ENCODE measurements at places on chromosomes 6 and 20.

DNA sequence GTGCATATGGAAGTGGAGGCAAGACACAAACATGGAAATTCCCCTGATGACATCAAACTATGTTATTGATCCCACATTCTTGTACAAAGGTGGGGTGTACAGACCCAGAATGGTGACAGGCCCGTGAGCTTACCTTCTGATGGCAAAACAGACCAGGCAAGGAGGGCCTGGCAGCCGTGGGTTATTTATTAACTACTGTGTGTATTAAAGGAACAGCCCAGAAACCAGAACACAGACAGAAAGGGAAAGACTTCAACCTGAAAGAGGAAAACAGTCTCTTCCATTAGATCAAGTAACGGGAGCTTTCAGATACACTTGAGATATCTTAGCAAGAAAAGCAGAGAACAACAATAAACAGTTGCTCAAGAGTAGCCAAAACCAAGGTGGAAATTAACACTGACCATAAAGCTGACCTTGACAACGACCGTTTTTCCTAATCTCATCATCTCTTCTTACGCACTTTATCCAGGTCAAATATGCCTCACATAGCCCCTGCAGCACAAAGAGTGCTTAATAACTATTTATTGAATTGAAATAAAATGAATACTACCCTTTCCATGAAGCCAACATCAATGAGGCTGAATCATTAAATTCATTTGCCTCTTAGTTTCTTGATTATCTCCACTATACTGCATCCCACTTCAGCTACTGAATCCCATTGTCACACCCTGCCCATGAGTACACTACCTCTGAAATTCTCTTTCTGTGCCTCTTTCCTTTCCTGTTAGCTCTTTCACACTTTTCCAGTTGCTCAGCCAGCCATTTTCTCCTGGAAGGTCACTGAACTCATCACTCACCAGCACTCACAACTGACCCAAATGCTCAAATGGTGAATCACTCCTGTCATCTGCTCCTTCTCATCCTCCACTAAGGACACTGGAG lies 67.4 kb downstream of the MOXD1 start:
- DNase-seq: no peak

- no peak for DNase-seq
These were observed 65.8 kb downstream of the SYTL3 start for GRCh38 chr6:158715330-158716311.

- DNase-seq: peak; percentile 31
These were observed 71.0 kb upstream of the SAMD3 start for GRCh38 chr6:130293800-130294199.

- DNase-seq: no peak
These were observed 280.6 kb downstream of the SLC35F1 start for GRCh38 chr6:118187568-118188164.

GRCh38 chr6:30035784-30036183 lies 25.3 kb upstream of the POLR1H start:
- DNase-seq: no peak

GRCh38 chr6:166284640-166285039 lies 23.6 kb downstream of the PRR18 start:
- no peak for DNase-seq

DNA sequence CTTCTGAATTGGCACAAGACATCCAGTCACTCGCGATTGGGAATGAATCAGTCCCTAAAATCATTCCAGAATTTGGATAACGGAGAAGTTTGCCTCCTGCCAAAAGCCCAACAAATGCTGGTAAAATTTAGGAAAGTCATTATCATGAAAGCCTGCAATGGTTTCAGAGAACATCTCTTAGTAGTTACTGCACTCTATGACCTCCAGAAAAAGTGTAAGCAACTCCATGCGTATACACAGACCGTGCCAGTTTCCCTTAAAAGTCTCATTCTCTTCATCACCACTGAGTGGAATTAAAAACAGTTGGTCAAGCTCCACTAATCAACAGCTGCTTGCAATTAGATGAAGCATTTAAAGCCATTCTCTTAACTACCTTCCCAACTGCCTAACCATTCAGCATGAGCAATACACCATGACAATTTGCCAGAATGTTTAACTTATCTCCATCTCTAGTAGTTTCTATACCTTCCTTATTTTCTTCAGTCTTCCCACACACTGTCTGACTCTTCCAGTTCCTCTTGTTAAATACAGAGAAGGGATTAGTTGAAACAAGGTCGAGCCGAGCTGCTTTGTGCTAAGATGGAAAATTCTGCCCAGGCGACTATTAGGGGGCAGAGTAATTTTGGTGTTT lies 183.6 kb upstream of the PRDM1 start:
- DNase-seq: peak; percentile 33

GRCh38 chr6:99885051-99885450 lies 109.0 kb downstream of the MCHR2 start:
- DNase-seq: no peak

- DNase-seq: no peak
These were observed 438.4 kb upstream of the ADGRB3 start for GRCh38 chr6:68196645-68197044.

DNA sequence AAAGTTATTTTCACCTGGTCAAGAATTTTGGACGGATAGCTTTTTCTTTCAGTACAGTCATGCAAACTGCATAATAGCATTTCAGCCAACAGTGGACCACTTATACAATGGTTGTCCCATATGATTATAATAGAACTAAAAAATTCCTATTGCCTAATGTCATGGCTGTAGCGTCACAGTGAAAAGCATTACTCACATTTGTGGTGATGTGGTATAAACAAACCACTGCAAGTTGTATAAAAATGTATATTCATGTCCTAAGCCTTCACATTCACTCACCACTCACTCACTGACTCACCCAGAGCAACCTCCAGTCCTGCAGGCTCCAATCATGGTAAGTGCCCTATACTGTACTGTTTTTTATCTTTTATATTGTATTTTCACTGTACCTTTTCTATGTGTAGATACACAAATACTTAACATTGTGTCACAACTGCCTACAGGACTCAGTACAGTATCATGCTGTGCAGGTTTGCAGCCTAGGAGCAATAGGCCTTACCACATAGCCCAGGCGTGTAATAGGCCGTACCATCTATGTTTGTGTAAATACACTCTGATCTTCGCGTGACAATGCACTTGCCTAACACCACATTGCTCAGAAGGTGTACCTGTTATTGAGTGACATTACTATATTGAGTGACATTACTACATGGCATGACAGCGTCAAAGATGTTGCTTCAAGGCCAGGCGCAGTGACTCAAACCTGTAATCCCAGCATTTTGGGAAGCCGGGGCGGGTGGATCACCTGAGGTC lies 17.9 kb downstream of the ABHD12 start:
- no peak for DNase-seq

DNA sequence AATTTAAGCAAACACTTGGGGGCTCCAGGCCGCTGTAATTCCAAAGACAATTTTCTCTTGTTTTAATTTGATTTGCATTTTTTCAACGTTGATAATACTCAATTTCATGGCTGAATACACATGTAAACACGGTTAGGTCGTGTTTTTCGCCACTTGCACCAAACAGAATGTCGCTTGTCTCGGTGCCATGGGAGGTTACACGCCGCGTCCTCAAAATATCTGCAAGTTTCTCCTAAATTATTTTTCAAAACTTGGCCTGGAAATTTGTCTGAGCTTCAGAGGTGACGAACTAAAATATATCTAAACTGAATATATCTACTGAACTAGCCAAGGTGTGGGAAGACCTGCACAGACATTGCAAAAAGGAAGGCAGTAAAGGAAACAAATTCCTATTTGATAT lies 15.0 kb downstream of the FOXA2 start:
- DNase-seq: no peak

- DNase-seq: no peak
These were observed 139.7 kb downstream of the PLCB1 start for GRCh38 chr20:8271727-8272126.

DNA sequence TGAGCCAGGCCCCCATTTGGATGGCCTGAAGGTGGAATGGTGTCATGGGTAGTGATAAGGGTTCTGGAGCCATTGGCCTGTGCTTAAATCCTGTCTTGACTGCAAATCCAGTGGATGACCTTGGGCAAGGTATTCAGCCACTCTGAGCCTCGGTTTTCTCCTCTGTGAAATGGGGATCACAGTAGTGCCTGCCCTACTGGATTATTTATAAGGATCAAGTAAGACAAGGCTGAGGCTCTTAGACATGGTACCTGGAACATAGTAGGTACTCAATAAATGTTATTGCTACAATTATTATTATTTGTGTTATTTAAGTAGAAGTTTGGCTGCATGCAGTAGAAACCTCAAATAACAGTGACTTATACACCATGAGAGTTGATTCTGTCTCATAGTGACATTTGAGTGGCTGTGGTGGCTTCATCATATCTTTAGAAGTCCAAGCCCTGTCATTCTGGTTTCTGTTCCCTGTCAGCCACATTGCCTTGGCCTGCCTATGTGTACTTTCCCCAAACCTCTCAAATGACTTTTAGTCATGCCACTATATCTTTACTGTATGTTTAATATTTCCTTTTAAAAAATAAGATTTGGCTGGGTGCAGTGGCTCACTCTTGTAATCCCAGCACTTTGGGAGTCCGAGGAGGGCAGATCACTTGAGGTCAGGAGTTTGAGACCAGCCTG lies 37.6 kb upstream of the CHMP4B start:
- no peak for DNase-seq

- DNase-seq: peak; percentile 88
These were observed 7.1 kb upstream of the TCP11 start for GRCh38 chr6:35148167-35148741.

- no peak for DNase-seq
These were observed 304.2 kb downstream of the LRFN2 start for GRCh38 chr6:40282986-40283385.

GRCh38 chr6:37162740-37163139 lies 7.2 kb upstream of the PIM1 start:
- DNase-seq: no peak

- no peak for DNase-seq
These were observed 22.2 kb downstream of the TNXB start for GRCh38 chr6:32086661-32087573.

GRCh38 chr20:14657266-14658005 lies 320.0 kb upstream of the FLRT3 start:
- no peak for DNase-seq

- DNase-seq: no peak
These were observed 578.6 kb upstream of the JAG1 start for GRCh38 chr20:11252447-11252846.
